ENCODE measurements at places on chromosomes 12 and 14.

GRCh38 chr12:108047071-108047550 lies 82.0 kb upstream of the WSCD2 start:
- peak; percentile 38 for DNase-seq

DNA sequence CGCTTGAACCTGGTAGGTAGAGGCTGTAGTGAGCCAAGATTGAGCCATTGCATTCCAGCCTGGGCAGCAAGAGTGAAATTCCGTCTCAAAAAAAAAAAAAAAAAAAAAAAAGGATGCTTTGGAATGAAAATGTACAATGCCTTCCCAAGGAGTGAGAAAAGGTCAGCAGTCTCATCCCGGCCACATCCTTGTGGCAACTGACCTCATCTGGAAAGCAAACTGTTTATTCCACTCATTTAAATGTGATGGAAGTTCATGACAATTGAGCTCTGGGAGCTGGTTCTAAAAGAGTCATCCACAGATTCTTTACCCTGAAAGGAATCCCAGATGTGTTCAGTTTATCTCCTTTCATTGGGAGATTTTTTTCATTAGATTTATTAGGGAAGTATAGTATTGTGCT lies 19.4 kb upstream of the LIMA1 start:
- DNase-seq: no peak

GRCh38 chr12:109222062-109222461 lies 87.0 kb downstream of the FOXN4 start:
- DNase-seq: no peak

DNA sequence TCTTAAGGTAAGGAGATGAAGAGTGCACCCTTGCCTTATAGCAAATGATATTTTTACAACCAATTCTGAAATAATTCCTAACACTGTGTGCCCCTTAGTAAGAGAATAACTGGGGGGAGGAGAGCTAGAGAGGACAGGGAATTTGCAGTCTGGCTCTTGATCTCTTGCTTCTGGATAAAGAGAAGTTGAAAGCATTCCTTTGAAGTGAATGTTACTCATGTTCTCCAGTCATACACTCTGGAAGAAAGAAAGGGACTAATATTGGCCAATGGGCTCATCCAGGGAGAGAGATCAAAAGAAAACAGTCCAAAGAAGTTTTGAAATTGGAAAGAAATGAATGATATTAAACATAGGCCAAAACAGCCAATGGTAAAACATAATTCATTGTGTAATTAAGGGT lies 25.3 kb downstream of the C12orf75 start:
- no peak for DNase-seq

DNA sequence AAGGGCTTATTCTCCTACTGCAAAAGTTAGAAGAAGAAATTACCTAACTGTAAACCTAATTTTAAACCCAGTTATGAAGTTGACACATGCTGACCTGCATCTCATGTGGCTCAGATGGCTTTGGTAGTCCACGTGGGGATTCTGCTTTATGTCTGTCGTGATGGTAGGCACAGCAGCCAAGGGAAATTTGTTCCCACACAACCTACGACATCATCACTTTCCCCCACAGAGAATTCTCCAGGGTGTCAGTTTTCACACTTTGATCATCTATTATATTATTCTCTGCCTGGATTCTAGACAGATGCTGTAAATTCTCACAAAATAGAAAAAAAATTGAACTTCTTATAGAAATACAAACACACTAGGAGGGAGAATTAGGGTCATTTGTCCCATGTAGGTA lies 70.6 kb downstream of the PTHLH start:
- no peak for DNase-seq

DNA sequence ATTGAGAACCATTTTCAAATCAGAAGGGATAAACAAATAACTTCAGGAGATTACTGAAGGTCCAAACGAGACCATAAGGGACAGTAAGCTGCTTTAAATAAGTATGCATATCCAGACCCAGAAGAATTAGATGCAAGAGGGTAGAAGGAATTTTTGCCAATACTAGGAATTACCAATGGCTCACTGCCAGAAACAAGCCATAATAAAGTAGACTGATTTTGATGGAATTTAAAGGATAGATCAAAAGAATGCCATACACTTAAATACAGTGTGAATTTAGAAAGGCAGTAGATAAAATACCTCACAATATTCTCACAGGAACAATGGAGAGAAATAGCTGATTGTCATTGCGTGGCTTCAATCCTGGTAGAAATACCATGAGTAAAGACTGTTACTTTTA lies 5.3 kb downstream of the ANKS1B start:
- no peak for DNase-seq

GRCh38 chr12:83896416-83896815 lies 1016.2 kb downstream of the SLC6A15 start:
- DNase-seq: no peak

GRCh38 chr14:41586237-41586636 lies 20.4 kb upstream of the LRFN5 start:
- no peak for DNase-seq

- no peak for DNase-seq
Observed at GRCh38 chr12:29543036-29543435, 45.5 kb upstream of the OVCH1 start.

DNA sequence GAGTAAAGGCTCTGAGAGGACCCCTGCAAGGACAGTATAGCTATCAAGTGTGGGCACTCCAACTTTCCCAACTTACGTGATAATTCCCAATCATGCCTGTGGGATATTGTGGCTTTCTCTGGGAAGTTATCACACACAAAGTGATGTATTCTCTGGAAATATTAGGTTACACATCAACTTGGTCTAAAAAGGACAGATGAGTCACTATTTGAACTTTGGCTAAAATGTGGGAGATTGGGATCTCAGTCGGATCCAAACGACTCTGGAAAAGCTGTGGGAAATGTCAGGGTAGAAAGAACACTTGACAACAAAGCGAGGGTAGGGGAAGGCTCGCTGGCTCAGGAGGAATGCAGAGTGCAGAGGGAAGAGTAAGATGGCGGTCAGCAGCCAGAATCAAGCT lies 1048.9 kb downstream of the BCL11B start:
- DNase-seq: no peak

DNA sequence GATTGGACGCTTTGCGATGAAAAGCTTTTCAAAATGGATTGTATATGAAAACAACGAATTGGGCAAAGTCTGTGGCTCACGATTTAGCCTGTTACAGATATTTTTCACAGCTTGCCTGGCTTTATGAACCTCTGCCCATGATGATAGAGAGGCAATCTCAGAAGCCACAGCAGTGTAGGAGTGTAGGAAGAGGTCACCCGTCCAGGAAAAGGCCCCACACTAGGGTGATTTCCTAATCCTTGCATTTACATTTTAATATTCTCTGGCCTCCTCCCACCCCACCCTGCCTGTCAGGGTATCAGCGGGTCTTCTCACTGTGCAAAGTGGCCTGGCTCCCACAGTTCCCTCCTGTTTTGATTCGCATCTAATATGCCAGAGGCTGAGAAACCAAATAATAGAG lies 81.8 kb upstream of the FOXN3 start:
- no peak for DNase-seq

DNA sequence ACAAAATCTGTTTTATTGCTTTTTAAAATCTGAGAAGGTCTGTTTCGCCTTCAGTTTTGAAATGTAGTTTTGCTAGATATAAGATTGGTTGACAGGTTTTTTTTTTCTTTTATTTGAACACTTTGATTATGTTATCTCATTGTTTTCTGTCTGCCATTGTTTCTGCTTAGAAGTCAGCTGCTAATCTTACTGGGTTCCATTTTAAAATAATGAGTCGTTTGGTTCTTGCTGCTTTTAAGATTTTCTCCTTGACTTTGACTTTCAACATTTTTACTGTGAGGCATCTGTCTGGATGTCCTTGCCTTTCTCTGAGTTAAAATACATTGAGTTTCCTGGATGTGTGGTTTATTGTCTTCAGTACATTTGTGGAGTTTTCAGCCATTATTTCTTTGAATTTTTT lies 56.7 kb downstream of the ADIPOR2 start:
- no peak for DNase-seq

GRCh38 chr14:39673734-39674133 lies 241.5 kb upstream of the FBXO33 start:
- no peak for DNase-seq

GRCh38 chr12:5783289-5783920 lies 161.7 kb downstream of the ANO2 start:
- DNase-seq: no peak

DNA sequence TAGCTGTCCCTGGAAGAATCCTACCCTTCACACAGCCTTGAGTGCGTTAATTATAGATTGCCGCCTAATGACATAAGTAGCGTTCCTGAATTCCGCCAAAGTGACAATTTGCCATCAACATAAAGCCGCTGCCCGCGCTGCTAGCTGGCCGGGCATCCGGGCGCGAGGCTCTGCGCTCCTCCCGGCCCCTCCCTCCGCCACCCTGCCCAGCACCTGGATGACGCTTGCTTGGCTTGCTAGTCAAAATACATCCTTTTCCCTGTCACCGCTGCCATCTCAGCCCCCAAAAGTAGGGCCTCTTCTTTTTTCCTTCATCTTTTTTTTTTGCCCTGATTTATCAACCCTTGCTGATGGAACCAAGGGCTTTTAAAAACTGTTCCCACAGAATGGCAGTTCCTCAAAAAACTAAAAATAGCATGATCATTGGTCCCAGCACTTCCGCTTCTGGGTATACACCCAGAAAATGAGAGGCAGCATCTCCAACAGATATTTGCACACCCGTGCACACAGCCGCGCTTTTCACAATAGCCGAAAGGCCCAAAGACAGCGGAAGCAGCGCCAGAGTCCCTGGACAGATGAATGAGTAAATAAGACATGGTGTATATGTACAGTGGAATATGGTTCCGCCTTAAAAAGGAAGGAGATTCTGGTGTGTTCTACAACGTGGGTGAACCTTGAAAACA lies 235.2 kb downstream of the BCL11B start:
- peak; percentile 72 for DNase-seq

- DNase-seq: no peak
Observed at GRCh38 chr12:46468160-46468559, 95.6 kb upstream of the SLC38A2 start.

- DNase-seq: no peak
Observed at GRCh38 chr14:31926652-31927347, 150.3 kb upstream of the ARHGAP5 start.

DNA sequence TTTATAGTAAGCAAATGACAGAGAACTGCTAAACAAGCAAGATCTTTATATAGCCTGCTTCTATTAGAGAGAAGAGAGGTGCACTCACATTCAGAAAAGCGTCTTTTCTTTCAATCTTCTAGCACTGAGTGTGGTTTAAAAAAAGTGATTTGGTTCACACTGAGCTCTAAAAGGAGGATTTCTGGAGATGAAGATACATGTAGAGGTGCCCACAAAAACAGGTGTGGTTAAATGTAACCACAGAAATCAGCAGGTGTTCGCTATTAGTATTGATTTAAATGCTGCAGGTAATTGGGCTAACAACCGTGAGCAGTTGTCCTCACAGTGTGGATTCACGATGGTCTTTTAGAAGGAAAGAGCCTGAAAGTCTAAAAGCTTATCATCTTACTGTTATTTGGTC lies 10.7 kb downstream of the PKP2 start:
- DNase-seq: no peak

- no peak for DNase-seq
Observed at GRCh38 chr14:23359722-23360447, 5.1 kb downstream of the EFS start.

- peak; percentile 77 for DNase-seq
Observed at GRCh38 chr12:7241404-7242005, 52.0 kb downstream of the PEX5 start.

DNA sequence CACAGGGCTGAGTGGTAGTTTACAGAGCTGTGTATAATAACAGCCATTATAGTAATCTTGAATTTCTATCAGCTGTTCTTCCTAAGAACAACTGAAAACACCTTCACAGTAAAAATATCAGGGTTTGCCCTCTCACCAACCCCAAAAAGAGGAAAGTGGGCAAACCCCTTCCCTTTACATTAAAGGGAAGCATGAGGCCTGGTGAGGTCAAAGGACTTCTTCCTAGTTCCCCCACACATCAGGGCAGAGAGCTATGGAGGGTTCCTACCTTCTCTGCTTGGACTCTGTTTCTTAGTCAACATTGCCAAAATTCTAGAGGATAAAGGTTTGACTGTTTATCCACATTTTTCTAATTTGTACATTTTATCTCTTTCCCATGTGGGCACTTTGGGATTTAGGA lies 4.4 kb upstream of the RPAP3 start:
- no peak for DNase-seq

- no peak for DNase-seq
Observed at GRCh38 chr12:14769466-14769968, 33.8 kb downstream of the WBP11 start.
